ENCODE measurements at places on chromosomes 5 and 9. TPM values are rescaled to one million over a fixed set of nuclear protein-coding genes. Genes with fewer than 3 reads are reported as not detected.

- peak; percentile 88 for DNase-seq
Observed at GRCh38 chr5:179607160-179607931, 16.1 kb downstream of the HNRNPH1 start.

GRCh38 chr5:146284016-146284415, 54.6 kb upstream of the POU4F3 start:
- DNase-seq = no peak

DNA sequence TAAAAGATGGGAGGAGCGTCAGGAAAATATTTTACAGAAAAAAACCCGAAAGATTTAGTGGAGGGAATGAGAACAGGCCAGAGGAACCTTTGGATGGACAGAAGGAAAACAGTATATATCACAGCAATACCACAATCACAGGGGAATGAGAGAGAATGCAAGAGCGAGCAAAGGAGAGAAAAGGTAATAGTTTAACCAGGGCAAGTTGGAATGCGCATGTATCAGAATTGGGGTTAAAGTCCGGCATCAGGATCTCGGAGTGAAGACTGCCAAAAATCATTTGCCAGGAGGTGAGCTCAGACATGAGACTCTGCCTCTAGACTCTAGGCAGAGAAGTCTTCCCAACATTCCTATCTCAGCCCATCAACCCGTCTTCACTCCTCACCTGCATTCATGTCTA, 36.8 kb downstream of the PCDHGC5 start:
- DNase-seq = no peak

PRSS3 gene
- not detected for total RNA-seq

- DNase-seq = no peak
Observed at GRCh38 chr5:18970000-18970399, 1018.0 kb downstream of the CDH18 start.

DNA sequence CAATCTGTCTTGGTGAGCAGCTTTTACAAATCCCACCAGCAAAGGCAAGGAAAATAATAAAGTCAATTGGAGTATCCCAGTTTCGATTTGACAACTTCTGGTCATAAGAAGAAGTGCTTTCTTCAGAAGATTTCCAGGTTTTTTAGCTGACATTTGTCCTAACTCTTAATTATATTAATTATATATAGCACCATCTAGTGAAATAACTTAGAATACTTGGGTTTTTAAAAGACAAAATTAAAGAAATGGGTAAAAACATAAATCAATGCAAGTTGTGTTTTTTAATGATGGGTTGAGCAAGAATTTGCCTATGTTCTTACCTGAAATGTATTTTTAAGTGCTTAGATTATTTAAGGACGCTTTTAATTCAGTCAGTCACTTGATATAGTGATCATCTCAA, 421.8 kb downstream of the ACTL7B start:
- DNase-seq = no peak

- DNase-seq = no peak
Observed at GRCh38 chr9:111582888-111583287, 16.6 kb downstream of the PTGR1 start.

GRCh38 chr5:136046246-136046645, 17.5 kb downstream of the TGFBI start:
- no peak for DNase-seq

GRCh38 chr5:133927300-133928180, 40.9 kb downstream of the C5orf15 start:
- DNase-seq = no peak

GRCh38 chr5:170265522-170265921, 32.1 kb downstream of the LCP2 start:
- DNase-seq = no peak

DNA sequence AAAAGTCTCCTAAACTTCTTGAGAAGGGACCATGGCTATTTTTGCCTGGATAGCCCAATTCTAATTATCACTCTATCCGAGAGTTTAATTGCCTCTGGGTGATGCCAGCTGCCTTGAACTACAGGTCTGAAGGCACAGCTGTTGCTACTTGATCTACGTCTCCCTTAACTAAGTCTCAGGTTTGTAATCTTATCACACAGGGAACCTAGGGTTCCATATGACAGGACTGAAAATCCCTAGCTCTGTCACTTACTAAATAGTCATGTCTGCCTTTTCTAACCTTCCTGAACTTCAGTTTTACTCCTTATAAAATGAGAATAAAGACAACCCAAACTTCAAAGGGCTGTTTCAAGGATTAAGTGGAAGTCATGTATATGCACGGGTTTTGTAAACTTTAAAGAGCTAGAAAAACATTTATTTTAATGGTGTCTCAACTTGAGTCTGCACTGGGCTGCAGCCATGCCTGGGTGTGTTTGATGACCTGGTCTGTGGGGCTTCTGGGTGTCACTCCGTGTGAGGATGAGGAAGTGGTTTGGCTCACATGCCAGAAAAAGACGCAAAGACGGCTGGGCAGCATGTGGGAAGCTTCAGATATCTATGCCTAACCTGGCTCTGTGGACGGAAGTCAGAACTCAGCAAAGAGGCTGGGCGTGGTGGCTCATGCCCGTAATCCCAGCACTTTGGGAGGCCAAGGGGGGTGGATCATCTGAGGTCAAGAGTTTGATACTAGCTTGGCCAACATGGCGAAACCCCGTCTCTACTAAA, 129.3 kb upstream of the SLC44A1 start:
- DNase-seq = no peak

PCDH12 gene
- 6.4 TPM for total RNA-seq

DNA sequence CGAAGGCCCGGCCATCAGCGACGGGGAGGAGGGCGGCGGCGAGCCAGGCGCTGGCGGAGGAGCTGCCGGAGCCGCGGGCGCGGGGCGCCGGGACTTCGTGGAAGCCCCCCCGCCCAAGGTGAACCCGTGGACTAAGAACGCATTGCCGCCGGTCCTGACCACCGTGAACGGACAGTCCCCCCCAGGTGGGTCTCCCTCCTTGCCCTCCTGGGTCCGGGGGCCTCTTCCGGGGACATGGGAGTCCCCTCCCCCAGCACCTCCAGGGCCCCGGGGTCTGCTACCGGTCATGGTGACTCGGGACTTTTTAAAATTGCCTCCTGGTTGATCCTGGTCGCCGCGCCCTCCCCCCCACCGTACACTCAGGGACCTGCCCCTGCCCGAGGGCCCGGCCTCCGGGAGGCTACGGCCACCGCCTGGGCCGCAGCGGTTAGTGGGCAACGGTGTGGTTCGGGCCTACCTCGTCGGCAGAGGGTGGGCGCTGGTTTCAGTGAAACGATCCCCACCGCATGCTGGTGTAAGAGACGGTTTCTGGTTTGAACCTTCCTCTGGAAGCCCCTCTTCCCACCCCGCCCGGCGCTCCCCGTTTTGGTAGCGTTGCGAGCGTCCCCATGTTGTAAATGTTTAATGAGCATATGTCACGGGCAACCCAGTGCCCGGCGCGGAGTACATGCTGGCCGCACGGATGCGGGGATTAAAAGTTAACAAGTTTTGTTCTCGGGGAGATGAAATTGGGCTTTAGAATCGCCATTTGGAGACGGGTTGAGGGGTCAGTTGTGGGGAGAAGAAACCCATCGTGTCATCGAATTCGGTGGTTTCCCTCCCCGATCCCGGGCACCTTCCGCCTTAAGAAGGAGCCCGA, 1.1 kb downstream of the LARP1 start:
- DNase-seq = peak; percentile 91

CNTNAP3B gene
- total RNA-seq = 20.1 TPM

SPINK1 gene
- 3.7 TPM for total RNA-seq

DNA sequence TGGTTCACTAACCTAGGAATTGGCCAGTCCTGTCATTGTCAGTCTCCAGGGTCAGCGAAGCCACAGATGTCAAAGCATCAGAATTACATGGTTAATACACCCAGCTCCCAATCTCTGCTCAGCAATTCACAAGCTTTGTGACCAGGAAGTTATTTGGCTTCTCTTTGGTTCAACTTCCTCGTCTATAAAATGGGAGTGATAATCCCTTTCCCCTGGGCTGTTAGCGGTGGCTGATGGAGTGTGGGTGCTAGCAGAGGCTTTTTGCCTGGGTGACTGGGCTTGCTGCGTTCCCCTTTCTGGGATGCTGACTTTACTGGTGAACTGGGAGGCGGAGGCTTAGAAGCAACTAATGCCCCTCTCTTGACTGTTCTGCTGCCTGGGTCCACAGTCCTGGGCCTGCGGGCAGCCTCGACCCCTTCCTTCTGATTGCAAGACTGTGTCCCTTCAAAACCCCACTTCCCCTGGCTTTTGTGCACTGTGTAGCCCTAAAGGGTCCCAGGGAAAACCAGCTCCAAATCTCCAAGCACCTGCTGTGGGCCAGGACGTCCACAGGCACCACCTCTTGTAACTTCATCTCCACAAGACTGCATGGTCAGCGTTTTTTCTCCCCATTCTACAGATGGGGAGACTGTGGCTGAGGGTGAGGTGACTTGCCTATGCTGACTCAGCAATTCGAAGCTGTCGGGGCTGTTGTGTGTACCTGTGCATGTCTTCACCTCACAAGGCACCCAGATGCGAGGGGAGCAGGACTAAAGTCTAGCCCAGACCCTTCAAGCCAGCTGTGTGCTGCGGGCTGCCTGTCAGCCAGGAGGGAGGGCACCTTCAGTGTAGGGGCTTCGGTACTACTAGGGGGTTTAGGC, 45.2 kb upstream of the NEURL1B start:
- peak; percentile 69 for DNase-seq

CATSPER3 gene
- 0.61 TPM for total RNA-seq

DNA sequence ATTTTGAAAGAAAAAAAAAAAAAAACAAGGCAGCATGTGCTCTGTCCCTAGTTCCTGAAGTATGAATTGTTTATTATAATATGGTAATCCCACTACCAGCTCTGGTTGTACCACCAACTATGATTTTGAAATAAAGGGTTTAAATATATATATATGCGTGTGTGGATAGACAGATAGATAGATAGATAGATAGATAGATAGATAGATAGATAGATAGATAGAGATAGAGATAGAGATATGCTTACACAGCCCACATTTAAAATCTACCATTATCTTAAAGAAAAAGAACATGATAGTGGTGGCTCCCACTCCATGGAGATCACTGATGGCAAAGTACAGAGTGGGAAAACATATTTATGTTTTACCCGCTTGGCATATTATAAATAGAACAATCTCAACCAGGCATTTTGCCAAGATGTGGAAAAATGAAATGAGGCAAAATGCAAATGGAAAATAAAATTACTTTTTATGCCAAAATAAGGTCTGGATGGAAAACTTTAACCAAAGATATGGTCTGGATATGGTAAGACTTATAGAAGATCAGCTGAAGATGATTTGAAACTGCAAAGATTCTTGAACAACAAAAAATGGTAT, 170.0 kb downstream of the ARL15 start:
- no peak for DNase-seq

RASGRF2 gene
- total RNA-seq = 30.7 TPM

GRCh38 chr5:141392429-141393198, at the start of gene PCDHGA8:
Gene PCDHGA8, plus strand, starts transcription at chr5:141392633. Its CDS starts 181 bp downstream, at chr5:141392814.
- DNase-seq = no peak

TMEM215 gene
- total RNA-seq = not detected

GRCh38 chr9:119905724-119906123, 536.5 kb upstream of the BRINP1 start:
- DNase-seq = no peak

DMRT3 gene
- 1.1 TPM for total RNA-seq

DNA sequence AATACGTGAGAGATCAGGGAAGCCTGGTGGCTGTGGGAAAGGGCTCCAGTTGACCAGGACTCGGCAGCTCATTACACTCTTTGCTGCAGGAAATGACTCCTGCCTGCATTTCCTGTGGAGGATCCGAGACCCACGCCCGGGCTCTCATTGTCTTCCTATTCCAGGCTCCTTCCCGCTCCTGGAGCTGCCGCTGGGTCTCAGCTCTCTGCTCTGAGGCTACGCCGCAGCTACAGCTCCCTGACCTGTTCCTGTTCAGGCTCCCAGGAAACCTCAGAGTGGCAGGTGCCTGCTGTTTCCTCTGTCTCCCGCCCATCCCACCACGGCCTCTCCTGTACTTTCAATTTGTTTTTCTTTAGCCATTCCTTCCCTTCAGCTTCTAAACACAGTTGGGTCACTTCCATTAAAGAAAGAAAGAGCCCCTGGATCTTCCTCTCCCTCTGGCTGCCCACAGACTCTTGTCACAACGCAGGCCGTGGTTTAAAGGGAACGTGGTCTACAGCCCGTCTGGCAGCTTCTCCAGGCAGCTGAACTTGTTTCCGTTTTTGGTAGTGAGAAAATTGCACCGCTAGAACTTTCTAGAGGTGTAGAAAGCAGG, 71.5 kb downstream of the IL6ST start:
- no peak for DNase-seq

DNA sequence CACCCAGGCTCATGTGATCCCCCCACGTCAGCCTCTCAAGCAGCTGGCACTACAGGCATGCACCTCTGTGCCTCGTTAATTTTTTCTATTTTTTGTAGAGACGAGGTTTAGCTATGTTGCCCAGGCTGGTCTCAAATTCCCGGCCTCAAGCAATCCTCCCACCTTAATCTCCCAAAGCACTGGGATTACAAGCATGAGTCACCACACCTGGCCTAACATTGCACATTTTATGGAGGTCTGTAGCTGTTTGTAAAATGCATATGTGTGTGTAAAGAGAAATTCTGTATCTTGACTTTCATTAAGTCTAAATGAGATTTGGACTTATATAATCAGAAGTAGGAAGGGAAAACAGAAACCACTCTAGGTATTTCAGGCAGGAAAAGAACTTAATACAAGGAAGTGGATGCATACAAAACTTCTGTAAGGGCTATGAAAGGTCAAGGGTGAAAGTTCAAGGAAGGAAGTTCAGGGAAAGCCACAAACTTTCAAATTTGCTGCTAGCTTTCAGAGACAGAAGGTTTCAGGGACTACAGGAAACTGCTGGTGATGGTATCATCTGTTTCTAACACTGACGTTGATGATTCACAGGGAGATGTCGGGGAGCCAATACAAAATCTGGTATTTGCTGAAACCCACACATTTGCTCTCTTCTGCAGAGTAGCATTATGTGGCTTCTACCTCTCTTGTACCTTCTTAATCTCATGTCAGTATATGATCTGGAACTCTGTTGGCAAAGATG, 209.4 kb downstream of the PIK3R1 start:
- no peak for DNase-seq

SLC34A3 gene
- not detected for total RNA-seq

CNTFR gene
- 116 TPM for total RNA-seq

DNA sequence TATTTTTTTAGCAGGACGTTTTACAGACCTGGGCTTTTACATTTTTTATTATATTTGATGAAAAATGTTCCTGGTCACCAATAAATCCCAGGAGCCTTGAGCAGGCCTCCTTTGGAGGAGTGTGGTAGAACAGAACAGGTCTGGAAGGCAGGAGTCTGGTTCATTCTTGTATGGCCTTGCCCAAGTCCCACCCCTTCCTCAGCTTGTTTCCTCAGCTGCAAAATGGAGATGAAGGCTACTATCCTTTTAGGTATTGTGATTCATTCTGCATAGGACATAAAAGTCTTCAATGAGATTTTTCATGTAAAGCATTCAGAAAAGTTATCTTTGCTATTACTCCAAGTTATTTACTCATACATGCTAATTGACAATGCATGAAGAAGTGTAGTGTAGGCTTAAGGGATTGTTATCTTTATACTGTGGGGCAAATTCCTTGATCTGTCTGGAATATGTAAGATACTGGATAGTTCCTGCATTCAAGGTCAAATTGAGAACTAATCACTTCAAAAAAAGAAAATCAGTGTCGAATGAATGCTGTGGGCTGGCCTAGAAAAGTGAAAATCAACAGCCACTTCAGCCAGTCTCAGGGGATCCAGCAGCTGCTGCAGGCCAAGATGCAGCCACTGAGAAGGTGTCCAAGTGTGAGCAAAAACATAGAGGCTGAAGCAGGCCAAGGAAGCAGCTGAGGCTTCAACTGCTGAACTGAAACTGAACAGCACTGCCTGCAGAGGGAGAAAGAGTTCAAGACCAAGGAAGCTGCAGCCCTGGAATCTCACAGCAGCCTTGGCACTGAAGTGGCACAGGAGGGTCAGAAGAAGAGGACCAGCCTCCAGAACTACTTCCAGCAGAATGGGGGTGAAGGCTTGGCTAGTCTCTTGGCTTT, 15.5 kb upstream of the SLC36A3 start:
- DNase-seq = no peak

MLLT3 gene
- 9.9 TPM for total RNA-seq

PCDHA5 gene
- total RNA-seq = 0.10 TPM

Data from mesenteric fat pad (tissue), 1 donor.